A549 treated with CORT108297 at 1 μM for 4 hours (cell line): ENCODE measurements at places on chromosomes 6 and 20. TPM values are rescaled to one million over a fixed set of nuclear protein-coding genes. Genes with fewer than 3 reads are reported as not detected.

The MEP1A gene
- total RNA-seq = not detected in 5 replicates

The STMND1 gene
- not detected in 5 replicates for total RNA-seq

The DNAH8 gene
- total RNA-seq = not detected in 5 replicates

The GOPC gene
- total RNA-seq = 15.2 to 19.4 TPM (median 17.8 TPM) in 5 replicates

The PPP1R3G gene
- total RNA-seq = 1.1 to 2.0 TPM (median 1.4 TPM) in 5 replicates

The ZBTB46 gene
- total RNA-seq = 0.66 to 0.99 TPM (median 0.84 TPM) in 5 replicates

The DCBLD1 gene
- total RNA-seq = 27.0 to 37.2 TPM (median 32.6 TPM) in 5 replicates

The SH3BGRL2 gene
- total RNA-seq = 0.24 to 0.33 TPM (median 0.27 TPM) in 5 replicates

The DCDC2 gene
- 2.8 to 3.5 TPM (median 3.2 TPM) in 5 replicates for total RNA-seq

The HLA-DOA gene
- 0.14 TPM in 1 of 5 replicates, not detected in the others for total RNA-seq

The HLA-F gene
- 4.1 to 6.0 TPM (median 4.9 TPM) in 5 replicates for total RNA-seq

The RIPOR2 gene
- total RNA-seq = 0.08 to 0.12 TPM (median 0.08 TPM) in 4 of 5 replicates, not detected in the other

The BTN1A1 gene
- total RNA-seq = 0.03 TPM in 1 of 5 replicates, not detected in the others

The HLA-DRB1 gene
- total RNA-seq = not detected in 5 replicates

The BPIFB4 gene
- not detected in 5 replicates for total RNA-seq

The SMIM28 gene
- total RNA-seq = not detected in 5 replicates

The DYNLT2 gene
- 0.55 to 0.79 TPM (median 0.66 TPM) in 5 replicates for total RNA-seq

The APOM gene
- 2.9 to 4.1 TPM (median 3.0 TPM) in 5 replicates for total RNA-seq

The NNAT gene
- not detected in 5 replicates for total RNA-seq
